ENCODE measurements at places on chromosomes 2 and 18.

GRCh38 chr18:22186484-22186971, 17.1 kb downstream of the GATA6 start:
- DNase-seq, result no peak

GRCh38 chr2:178908810-178909209, 101.6 kb upstream of the TTN start:
- no peak for DNase-seq

DNA sequence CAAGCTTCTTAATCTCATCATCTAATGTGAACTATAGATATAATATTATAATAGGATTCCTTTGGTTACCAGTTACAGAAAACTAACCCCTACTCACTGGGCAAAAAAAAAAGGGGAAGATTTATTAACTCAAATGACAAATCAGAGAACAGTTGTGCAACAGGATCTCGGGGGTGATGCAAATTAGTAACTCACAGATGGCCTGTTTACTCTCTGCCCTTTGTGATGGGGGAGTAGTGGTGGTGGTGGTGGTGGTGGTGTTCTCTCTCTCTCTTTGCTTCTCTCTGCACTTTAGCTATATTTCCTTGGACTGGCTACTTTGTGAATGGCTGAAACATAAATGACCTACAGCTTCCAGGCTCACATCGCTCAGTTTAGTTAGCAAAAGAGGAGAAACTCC, 59.0 kb downstream of the TMEM247 start:
- DNase-seq, result no peak

DNA sequence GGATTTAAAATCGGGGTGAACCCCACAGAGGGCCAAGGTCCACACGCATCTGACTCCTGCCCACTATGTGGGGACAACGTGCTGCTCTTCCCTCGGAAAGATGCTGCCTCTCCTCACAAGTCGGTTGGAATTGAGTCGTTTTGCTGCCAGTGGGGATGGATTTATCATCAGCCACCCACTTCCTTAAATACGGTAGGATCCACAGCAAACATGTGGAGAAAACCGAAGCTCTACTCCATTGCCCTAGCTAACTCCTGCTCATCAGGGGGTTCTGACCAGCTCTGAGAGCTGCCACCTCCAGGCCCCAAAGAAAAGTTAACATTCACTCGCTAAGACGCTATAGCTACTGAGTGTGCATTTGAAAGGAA, 80.9 kb downstream of the CHRNA1 start:
- DNase-seq, result no peak

GRCh38 chr2:40360652-40361051, 91.2 kb downstream of the SLC8A1 start:
- DNase-seq, result no peak

- no peak for DNase-seq
Observed at GRCh38 chr2:99900556-99900955, 241.8 kb downstream of the AFF3 start.

DNA sequence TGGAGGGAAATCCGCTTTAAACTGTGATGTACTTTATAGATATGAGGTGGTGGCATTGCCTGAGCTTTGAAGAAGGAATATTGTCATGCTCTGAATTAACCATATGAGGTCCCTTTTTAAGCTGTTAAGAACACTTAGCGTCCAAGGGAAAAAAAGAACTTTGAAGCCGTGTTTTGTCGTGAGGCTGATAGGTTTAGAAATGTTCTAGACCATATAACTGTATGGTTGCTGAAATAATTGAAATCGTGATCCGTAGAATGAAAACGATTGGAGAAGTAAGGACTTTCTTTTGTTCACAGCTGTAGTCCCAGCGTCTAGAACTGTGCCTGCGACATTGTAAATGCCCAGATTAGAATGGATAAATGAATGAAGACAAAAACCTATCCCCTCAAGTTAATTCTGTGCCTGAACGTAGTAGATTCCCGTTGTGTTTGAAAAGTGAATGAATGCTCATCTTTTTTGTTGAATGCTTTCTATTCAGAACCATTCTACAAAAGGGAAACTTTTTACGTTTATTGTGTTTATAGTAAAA, 1.5 kb downstream of the SMCHD1 start:
- no peak for DNase-seq

DNA sequence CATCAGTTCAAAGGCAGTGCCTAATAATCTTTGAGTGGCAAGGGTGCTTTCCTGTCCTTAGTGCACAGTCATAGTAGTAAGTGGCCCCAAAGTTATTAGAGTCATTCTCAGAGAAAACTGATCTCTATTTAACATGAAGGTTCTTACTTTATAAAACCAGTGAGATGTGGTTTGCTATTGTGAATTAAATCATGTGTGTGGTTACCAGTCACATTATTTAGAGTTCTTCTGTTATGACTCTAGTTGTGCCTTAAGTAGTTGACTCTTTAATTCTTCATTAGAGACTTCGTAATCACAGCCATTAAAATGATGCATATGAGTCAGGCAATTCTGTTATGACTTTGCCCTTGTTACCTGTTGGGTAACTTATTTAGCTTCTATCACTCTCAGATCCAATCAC, 1392.9 kb upstream of the ACVR2A start:
- DNase-seq, result no peak

DNA sequence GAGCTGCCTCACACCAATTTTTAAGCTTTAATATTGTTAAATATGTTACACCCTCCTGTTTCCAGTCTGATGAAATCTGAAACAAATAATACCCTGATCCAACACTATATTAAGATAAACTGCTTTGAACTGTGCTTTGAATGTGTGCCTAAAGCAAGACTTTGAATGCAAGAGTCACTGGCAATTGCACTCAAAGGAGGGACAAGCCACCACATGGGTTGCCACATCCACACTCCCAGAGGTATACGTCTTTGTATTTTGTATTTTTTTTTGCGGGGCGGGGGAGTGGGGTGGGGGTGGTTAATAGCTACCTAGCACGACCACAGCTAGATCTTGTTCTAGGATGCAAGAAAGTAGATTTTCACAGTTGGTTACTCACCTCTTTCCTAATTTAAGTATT, 1.8 kb upstream of the ZEB2 start:
- DNase-seq, result no peak

GRCh38 chr2:172808156-172808555, 72.5 kb downstream of the RAPGEF4 start:
- DNase-seq, result no peak

GRCh38 chr2:48944956-48945355, 189.4 kb upstream of the LHCGR start:
- DNase-seq, result no peak

DNA sequence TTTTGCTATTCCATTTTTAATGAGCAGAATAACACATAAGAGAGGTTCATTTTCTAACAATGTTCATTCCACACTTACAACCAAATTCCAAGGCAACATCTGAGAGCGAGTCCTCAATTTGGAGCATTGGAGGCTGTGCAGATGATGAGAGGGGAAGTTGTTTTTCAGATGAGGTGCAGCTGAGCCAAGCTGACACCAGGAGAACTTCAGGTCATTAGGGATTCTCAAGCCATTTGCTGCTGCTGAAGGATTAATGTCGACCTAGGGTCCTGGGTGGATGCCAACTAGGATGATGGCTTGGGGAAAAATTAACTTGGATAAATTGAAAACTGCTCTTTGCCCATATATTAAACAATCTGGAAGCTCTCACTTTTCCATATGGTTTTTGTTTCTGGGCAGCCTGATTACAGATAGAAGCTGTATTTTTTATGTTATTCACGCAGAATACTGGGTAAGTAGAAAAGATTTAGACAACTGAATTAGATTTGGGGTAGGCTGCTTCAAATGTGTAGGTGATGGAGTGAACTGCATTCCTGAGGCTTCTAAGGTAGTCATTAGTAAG, 206.4 kb upstream of the SLC39A10 start:
- DNase-seq, result no peak

GRCh38 chr2:65536596-65536995, 104.2 kb upstream of the SPRED2 start:
- DNase-seq, result no peak

DNA sequence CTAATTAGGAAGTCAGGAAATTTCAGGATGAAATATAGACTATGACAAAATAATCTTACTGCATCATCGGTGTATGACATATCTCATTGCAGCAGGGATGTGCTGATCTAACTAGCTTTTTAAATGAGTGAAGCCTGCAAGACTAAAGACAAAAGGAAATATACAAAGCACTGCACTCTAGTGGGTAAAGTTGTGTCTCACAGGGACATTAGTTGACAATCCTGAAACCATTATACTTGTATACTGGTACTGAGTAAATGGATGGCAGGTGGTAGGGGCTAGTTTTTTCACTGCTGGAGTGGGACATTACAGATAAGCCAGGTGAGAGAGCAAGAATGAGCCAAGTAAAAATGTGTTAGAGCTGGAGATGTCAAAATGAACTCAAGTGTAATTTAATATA, 317.5 kb upstream of the RAB6C start:
- no peak for DNase-seq

- DNase-seq, result no peak
Observed at GRCh38 chr2:24984912-24985311, 13.2 kb upstream of the DNAJC27 start.

DNA sequence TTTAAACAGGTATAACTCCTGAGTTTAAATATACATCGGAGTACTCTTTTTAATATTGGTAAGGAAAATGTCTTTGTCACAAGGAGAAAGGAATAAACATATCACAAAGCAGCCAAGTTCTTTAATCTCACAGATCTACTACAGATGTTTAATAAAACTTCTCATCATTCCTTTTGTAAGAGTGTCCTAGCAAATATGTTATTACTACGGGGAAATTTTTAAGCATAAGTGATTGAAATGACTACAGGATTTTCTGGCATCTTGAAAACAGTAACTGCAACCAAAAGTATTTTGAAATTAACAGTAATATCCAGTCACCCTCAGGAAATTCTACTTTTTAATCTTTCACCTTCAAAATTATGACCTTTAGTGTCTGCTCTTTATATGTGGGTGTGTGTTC, 403.1 kb downstream of the IRS1 start:
- DNase-seq, result no peak

DNA sequence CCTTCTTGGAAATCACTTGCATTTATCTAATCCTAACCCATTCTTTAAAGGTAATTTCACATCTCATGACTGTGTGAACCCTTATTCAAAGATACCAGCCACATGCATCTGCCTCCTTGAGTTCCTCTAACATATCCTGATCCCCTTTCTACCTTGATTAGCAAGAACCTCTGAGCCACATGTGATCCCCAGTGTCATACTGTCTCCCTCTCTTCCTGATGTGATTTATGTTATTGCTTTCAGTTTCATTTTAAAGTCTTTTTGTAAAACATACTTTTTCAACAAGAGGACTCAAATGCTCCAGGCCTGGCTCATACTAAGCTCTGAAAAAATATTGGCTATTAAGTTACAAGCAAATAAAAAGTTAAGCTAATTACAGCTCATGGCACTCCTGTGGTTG, 470.1 kb downstream of the DLGAP1 start:
- no peak for DNase-seq

DNA sequence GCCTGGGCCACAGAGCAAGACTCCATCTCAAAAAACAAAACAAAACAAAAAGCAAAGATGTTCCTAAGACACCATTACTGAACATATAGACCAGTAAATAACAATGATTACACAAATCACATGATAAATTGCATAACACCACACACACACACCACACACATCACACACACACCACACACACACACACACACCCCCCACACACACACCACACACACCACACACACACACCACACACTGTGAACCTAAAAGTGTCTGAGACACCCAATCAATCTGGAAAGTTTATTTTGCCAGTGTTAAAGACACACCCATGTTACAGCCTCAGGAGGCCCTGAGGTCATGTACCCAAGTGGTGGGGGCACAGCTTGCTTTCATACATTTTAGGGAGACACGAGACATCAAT, 62.6 kb upstream of the ASAP2 start:
- no peak for DNase-seq

DNA sequence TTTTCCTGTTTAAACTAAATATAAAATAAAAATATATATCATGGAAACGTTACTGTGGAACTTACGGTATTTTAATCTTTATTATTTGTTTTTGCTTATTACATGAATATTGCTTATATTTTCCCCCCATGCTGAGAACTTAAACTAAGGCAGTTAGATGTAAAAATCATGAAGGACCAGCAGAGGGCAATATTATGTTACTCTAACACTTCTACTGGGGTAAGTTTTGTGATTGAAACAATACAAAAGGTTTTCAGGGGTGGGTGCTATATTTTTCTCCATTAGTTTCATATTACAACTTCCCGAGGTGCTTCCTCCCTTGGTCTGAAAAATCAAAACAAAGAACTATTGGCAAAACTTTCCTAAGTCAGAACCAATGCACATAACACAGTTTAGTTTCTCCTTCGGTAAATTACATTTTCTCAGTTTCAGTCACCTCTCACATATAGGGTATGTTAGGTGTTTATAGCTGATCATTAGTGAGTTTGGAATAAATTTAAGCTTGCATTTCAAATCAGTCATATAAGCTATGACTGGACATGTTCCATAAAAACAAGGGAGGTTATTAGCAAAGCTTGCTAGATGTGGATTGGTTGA, 54.8 kb downstream of the ZNF407 start:
- peak; percentile 32 for DNase-seq

- peak; percentile 38 for DNase-seq
Observed at GRCh38 chr2:55771612-55772011, 78.0 kb upstream of the PNPT1 start.

- DNase-seq, result no peak
Observed at GRCh38 chr2:238581126-238581525, 154.4 kb downstream of the ASB1 start.

DNA sequence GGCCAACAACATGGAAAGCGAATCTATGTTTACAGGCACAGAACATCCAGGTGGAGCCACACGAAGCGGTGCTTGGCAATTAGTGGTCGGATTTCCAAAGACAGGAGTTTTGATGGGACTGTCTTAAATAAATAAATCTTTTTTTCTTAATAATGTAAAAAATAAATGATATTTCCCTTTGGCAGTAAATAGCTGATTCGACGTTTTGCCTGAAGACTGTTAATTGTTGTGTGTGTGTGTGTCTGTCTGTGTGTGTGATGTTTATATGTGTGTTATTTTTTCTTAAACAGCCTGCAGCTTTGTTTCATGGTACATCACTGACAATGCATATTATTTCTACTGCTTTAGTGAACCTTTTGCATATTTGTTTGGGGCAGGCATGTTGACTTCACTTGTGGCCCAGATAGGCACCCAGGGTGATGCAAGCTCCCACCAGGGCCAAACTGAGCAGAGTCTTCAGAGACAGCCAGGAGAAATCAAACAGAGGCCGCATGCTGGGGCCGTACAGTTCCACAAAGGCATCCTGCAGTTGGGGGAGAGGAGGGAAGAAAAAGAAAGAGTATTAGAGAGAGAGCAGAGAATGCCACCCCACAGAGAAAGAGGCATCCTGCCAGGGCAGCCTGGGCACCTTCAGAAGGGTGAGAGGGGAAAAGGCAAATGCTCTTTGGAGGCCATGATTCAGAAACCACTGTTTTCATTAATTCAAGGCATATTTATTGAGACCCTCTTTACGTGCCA, 191.2 kb downstream of the BCL2 start:
- no peak for DNase-seq

Data from NCI-H774 (cell line).